CD4-positive, alpha-beta memory T cell (primary cell): ENCODE measurements at places on chromosomes 3 and 15. TPM values are rescaled to one million over a fixed set of nuclear protein-coding genes. Genes with fewer than 3 reads are reported as not detected.

The HCLS1 gene
- total RNA-seq = 336 TPM

DNA sequence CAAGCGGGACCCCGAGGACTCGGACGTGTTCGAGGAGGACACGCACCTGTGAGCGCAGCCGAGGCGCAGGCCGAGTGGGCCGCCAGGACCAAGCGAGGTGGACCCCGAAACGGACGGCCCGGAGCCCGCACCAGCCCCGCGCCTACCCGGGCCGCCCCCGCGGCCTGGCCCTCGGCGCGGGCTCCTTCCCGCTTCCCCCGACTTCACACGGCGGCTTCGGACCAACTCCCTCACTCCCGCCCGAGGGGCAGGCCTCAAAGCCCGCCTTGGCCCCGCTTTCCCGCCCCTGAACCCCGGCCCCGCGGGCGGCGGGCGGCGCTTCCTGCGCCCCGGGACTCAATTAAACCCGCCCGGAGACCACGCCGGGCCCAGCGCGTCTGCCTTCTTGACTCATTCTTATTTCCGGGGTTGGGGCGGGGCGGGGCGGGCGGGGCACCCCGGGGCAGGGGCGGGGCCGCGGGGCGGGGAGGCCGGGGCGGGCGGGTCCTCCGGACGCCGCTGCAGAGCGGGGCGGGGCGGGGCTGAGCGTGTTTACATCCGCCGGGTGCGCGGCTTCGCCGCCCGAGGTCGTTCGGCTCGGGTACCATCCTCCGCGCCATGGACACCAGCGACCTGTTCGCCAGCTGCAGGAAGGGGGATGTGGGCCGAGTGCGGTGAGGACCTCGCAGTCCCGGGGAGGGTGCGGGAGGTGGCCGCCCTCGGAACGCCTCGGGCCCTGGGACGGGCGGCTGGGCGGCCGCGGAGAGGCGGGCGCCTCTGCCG is at the start of gene ABTB1:
TSS of gene ABTB1 (plus strand) at position 524 of the 762 bp plus-strand sequence. CDS start at position 598, 74 bp downstream.
- peak; percentile 82 for DNase-seq

The CPB1 gene
- not detected for total RNA-seq

DNA sequence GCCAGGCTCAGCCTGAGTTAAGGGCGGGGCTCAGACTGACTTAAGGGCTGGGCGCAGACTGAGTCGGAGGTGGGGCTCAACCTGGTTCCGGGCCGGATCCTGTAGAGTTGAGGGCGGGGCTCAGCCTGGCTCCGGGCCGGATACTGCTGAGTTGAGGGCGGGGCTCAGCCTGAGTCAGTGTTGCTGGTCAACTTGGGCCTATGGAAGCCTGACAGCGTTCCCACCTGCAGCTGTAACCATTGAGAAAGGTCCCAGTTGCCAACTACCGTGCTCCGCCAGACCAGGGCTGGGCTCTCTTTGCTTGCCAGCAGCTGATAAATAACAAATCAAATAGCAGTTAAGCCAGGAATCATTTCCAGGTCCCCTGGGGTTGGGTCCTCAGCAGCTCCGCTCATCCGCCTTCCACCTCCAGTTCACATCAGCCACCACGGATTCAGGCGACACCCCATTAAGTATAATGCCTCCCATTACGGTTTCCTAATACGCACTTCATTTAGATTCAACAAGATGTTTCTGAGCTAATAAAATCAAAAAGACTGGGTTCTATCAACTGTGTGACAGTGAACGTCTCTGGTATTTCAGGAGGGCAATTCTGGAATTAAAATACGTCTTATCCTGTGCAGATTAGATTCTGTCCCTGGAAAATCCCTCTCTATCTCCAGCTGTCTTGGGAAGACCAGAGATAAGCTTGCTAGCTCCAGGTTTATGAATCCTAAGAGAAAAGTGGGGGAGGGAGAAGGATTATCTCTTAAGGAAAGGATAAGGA is 7.3 kb downstream of the GRIP2 start:
- DNase-seq = no peak

The TMEM108 gene
- not detected for total RNA-seq

GRCh38 chr15:96262097-96262496 is 68.4 kb upstream of the NR2F2 start:
- DNase-seq = no peak

GRCh38 chr3:192637803-192638202 is 89.5 kb downstream of the FGF12 start:
- DNase-seq = no peak

- DNase-seq = no peak
Measured at GRCh38 chr3:9179826-9180763, 69.4 kb downstream of the SRGAP3 start.

The BFSP2 gene
- total RNA-seq = not detected

DNA sequence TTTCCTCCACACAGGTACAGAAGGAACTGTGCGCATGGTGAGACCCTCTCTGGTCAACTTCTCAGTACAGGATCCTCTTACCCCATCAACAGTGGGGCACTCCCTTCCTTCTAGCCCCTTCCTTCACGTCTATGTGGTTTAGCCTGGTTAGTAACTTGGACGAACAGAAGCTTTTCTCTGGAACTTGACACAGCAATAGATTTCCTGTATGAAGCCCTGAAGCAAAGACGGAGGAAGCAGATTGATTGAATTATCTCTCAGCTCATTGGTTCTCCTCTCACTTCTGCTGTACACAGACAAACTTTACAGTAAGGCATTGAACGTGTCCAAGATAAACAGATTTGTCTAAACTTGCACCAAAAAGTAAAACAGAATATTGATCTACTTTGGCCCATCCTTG is at the start of gene CD200R1:
TSS of gene CD200R1 (minus strand) at position 210 of the 400 bp plus-strand sequence. CDS start 246 bp downstream, outside the sequence.
- peak; percentile 37 for DNase-seq

DNA sequence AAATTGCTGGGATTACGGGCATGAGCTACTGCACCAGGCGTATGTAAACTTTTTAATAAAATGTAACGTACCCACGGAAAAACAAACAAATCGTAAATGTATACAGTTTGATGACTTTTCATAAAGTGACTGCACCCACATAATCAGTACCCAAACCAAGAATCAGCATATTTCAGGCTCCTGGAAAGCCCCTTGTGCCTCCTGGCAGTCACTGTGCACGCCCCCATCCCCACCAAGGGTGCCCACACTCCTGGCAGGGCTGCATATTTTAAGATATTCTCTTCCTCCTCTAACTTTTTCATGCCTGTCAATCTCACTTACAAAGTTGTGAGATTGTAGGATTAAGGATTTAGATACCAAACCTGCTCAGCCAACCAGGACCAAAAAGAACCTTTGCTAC is 305.5 kb downstream of the SHQ1 start:
- DNase-seq = no peak

DNA sequence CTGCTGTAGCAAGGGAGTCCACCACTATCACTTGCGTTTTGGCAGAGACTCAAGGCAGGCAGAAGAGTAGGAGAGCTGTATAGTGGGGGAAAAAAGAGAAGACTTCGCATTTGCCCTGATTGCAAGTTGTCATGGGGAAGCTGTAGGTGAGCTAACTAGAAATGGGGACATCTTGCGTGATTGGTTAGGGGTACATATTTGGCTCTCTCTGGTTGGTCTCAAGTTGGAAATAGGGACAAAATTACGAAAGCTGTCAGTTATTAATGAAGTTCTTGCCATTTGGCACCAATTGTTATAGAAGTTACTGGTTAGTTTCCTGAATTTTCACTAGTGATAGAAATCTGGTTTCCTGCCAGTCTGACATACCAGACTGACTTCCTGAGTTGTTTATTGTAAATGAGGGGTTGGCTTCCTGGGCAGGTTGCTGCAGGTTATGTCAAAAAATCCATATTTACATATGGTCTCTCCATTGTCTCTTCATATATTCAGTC is 8.2 kb upstream of the SENP7 start:
- peak; percentile 78 for DNase-seq

GRCh38 chr3:8571256-8571655 is 69.6 kb downstream of the LMCD1 start:
- no peak for DNase-seq

GRCh38 chr3:150132101-150132749 is 161.5 kb upstream of the PFN2 start:
- DNase-seq = no peak

The C3orf22 gene
- not detected for total RNA-seq

The IL12A gene
- total RNA-seq = 0.53 TPM

GRCh38 chr15:55816017-55816416 is 73.1 kb upstream of the PRTG start:
- DNase-seq = no peak

DNA sequence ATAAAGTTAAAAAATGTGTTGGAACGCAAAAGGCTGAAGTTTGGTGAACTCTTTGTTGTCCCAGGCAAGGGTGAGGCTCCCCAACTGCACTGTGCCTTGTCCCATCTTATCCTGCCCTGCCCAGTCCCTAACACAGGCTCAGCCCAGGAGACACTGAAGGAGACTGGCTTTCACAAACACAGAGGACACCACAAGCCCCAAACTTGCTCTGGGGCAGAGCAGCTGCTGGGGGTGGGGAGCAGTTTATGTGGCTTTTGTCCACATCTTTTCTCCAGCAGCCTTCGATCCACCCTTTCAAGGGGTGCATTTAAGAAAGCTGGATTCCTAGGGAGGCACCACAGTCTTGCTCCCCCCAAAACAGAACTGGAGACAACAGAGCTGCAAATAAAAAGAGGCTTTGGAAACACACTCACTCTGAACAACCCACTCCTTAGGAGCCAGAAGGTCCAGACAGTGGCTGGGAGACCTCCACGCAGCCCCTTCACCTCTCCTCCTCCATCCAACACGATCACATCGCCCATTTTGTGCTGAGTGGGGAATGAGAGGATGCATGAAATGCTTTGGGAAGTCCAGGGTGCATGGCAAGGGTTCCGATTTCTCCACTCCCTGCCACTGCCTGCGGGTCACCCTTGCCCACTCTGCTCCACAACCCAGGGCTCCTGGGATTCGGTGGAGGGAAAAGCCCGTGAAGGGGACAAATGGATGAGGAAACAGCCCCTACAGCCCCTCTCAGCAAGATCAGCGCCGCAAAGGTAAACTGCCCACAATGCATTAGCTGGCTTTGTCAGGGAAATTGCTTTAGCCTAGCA is 260.5 kb upstream of the TLE3 start:
- DNase-seq = no peak

GRCh38 chr3:163547014-163547685 is 1531.1 kb downstream of the SI start:
- no peak for DNase-seq

- DNase-seq = no peak
Measured at GRCh38 chr3:57855281-57855680, 99.2 kb downstream of the SLMAP start.

DNA sequence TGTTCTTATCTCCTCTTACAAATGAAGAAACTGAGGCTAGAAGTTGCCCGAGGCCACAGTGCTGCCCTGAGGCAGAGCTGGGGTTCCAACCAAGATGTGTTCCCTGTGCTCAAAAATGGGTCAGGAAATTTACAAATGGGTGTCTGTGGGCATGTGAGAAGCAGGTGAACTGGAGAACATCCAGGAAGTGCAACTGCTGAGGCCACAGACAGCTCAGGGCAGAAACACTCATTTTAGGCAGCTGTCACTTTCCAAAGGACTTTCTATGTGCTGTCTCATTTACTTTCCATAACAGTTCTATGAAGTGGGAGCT is 47.2 kb upstream of the ATP2B2 start:
- no peak for DNase-seq

- DNase-seq = no peak
Measured at GRCh38 chr3:194570235-194570634, 63.0 kb downstream of the TMEM44 start.

GRCh38 chr3:197540961-197541377 is 14.8 kb downstream of the BDH1 start:
- DNase-seq = no peak

The SIDT1 gene
- 56.1 TPM for total RNA-seq

- no peak for DNase-seq
Measured at GRCh38 chr3:184414418-184415202, 34.8 kb downstream of the CHRD start.

The CLCN2 gene
- 5.4 TPM for total RNA-seq

DNA sequence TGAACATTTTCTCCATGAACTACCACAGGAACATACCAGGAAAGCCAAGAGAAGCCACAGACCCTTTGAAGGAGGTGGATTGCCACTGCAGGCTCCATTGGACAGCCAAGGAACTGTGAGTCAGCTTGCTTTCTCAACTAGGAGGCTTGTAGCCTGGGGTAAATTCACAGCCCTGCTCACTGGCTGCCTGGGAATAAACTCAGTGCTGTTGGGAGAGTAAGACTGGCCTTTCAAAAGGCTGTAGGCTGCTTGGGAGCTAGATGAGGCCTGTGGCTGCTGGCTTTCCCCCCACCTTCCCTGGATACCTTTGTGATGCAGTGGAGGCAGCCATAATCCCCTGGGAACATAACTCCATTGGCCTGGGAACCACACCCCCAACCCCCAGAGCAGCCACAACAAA is 223.5 kb upstream of the RBMS3 start:
- no peak for DNase-seq

DNA sequence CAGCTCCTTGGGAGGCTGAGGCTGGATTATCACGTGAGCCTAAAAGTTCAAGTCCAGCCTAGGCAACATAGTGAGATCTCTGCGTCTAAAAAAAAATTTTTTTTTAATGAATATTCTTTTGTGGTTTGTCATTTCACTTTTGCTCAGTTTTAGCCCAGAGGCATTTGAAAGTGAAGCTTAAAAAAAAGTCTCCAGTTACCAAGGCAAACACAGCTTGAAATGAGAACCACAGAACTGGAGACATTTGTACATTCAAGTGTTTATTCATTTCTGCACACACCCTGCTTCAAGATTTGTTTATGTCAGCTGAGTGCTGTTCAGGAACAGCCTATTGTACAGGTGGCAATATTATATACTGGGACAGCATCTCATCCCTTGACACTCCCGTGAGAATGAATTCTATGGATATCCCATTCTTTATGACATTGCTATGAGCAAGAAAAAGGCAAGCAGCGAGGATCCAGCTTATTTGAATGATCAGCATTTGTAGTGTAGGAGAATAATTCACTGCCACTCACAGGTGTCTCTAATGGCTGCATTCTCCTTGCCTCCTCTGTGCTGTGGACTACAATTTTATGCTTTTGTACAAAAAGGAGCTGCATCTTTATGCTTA is 444.8 kb upstream of the GRM7 start:
- no peak for DNase-seq
